ENCODE measurements at places on chromosomes 5 and 9.
A peak's percentile ranks its signal among the peaks of the same experiment; 100 is the strongest.

GRCh38 chr5:135073761-135074345, 39.8 kb upstream of the PITX1 start:
- DNase-seq = no peak

DNA sequence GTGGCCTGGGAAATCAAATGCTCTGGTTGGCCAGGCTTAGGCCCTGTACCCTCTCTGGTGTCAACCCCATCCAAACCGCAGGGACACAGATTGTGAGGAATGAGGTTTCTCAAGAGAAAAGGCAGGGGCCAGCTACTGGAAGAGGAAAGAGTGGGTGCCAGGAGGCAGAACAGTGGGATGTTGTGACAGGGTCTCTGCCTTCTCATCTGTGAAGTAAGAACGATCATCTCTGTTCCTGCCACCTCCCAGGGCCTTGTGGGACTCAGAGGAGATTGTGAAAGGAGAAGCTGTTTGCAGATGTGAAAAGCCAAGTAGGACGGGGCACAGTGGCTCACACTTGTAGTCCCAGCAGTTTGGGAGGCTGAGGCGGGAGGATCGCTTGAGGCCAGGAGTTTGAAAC, 22.8 kb upstream of the RPL26L1 start:
- no peak for DNase-seq

- DNase-seq = no peak
Measured at GRCh38 chr5:112411903-112412302, 7.2 kb downstream of the EPB41L4A start.

- DNase-seq = no peak
Measured at GRCh38 chr5:129124608-129125007, 30.1 kb downstream of the ISOC1 start.

- DNase-seq = no peak
Measured at GRCh38 chr5:30765706-30766105, 427.8 kb upstream of the CDH6 start.

- DNase-seq = no peak
Measured at GRCh38 chr5:127203818-127204217, 86.8 kb upstream of the MEGF10 start.

GRCh38 chr5:167057665-167058064, 1233.8 kb upstream of the WWC1 start:
- DNase-seq = no peak

DNA sequence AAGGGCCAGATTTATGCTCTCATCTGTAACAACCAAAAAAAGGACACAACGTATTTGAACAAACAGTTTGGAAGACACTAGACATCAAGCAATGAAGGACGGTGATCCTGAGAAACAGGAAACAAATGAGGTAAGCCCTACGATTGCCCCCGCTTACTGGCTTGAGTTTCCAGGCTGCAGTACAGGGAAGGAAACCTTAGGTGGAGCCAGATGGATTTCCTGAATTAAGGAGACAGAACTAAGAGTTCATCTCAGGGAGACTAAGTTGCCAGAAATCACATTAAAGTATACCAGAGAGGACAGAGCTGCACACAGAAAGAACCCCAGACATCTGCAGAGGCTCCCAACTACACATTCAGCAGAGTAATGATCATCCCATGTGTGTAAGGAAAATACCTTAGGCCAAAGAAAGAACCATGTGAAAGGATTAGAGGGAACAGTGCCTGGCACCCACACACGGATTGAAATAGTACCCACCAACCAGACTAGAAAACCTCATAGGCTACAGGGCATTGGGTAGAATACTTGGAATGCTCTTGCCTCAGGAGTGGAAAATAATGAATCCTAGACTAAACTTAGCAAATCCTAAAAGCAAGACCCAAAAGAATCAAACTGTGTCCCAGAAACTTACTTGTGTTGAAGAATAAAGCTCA, 99.3 kb upstream of the NIPBL start:
- DNase-seq = no peak

GRCh38 chr9:121889990-121890563, 203.0 kb downstream of the TTLL11 start:
- no peak for DNase-seq

GRCh38 chr5:172821340-172821985, 12.6 kb upstream of the ERGIC1 start:
- no peak for DNase-seq

DNA sequence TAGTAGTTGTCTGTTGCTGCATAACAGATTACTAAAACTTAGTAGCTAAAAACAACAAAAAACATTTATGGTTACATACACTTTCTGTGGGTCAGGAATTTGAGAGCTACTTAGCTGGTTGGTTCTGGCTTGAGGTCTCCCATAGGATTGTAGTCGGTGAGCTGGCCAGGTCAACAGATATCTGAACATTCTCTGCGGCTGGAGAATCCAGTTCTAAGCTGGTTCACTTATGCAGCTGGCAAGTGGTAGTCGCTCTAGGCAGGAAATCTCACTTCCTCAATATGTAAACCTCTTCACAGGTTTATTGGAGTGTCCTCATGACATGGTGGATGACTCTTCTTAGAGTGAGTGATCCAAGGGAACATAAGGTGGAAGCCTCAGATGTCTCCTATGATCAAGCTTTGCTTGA, 65.7 kb upstream of the TNFAIP8 start:
- peak; percentile 41 for DNase-seq
